ENCODE measurements at places on chromosomes 6 and 20. TPM values are rescaled to one million over a fixed set of nuclear protein-coding genes. Genes with fewer than 3 reads are reported as not detected.

DNA sequence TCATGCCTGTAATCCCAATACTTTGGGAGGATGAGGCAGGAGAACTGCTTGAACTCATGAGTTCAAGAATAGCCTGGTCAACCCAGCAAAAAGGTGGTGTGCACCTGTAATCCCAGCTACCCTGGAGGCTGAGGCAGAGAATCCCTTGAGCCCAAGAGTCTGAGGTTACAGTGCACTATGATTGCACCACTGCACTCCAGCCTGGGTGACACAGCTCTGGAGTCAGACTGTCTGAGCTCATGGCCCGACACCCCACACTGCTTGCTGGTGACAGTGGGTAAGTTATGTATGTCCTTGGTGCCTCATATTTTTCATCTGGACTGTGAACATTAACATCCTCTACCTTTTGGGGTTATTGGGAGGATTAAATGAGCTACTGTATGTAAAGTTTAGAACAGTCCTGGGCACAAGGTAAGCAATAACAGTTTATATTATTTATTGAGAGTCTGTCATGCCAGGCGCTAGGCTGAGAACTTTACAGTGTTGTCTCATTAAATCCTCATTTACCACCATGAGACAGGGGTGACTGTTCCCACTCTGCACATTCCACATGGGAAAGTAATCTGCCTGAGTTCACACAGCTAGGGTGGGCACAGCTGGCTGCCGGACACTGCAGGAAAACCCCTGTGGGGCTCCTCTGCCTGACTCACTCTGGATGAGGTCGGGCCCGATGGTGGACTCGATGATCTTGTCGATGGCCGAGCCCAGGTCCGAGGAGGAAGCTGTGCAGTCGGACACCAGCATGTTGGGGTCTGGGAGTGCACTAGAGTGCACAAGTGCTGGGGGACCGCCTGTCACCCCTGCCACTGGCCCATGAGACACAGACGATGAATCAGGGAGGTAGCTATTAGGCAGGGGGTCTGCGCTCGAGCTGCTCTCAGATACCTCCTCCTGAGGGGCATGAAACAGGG lies 2.9 kb downstream of the ZNF335 start:
- peak; percentile 73 for DNase-seq

DNA sequence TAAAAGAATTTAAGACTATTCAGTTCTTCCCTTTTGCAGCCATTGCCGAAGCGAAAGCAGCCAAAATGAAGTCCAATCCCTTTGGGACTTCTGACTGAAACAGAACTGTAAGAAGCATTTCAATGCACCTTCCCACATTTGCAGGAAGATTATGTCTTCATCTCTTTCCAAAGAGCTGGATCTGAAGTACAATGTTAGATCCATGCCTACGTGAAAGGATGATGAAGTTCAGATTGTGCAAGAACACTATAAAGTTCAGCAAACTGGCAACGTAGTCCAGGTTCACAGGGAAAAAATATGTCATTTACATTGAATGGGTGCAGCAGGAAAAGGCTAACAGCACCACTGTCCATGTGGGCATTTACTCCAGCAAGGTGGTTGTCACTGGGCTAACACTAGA lies 6.0 kb upstream of the FILIP1 start:
- DNase-seq, result no peak

GRCh38 chr6:166119116-166119911 lies 48.3 kb downstream of the TBXT start:
- peak; percentile 43 for DNase-seq

DNA sequence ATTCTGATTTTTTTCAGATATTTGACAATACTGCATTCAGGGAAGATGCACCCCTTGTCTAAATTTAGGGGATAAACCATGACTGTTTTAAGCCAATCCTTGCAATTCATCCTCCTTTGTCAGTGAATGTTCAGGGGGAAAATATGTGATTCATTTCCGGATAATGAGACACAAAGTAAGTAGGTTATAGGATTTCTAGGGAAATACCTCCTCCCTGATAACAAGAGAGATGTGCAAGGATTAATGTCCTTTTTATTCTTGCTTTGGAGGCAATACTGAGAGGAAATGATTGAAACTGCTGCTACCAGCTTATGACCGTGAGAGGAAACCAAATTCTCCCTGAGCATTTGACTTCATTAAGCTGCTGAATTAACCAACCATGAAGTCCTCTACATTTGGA lies 161.3 kb upstream of the EYA4 start:
- DNase-seq, result no peak

- no peak for DNase-seq
These were observed 54.6 kb downstream of the GMPR start for GRCh38 chr6:16292942-16293341.

DNA sequence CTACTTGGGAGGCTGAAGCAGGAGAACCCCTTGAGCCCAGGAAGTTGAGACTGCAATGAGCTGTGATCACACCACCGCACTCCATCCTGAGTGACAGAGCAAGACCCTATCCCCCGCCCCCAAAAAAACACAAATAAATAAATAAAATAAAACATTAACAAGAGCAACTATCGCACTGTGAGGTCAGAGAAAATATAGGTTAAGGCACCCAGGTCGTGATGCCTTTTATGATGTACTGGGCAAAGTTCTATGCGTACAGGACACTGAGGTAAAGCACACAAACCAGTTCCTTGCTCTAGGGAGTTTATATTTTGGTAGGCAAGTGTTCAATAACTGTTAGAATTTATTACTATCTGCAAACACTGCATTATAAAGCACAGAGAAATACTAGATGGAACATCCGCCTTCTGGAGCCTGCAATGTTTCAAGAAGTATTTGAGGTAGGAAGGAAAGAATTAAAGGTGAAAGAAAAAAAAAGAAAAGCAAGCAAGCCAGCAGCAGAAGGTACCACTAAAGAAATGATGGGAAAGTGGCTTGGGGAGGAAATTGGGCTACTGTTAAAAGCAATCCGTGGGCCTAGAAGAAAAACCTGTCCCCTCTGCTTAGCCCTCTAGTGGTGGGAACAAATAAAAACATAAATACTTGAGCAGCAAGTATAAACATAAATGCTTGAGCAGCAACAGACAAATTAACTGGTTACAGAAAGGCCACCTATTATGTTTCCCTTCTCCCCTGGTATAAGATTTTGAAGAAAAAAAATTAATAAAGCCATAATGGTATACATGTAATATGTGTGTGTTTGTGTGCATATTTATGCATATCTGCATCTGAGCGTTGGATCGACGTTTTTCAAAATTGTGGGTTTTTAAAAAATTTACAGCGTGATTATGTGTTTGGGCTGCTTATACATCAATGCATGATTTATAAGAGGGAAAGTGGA lies 128.0 kb downstream of the PHACTR1 start:
- DNase-seq, result peak; percentile 41

DNA sequence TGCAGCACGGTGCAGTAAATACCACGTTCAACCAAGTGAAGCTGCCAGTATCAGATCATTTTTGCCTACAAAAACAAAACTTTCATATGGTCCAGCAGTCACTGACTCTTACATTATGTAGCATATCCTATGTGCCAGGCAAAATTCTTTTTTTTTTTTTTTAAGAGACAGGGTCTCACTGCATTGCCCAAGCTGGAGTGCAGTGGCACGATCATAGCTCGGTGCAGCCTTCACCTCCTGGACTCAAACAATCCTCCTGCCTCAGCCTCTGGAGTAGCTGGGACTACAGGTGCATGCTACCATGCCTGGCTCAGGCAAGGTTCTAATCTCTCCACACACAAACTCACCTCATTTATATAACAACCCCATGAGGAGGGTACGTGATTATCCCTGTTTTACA lies 208.6 kb upstream of the JARID2 start:
- DNase-seq, result no peak

- no peak for DNase-seq
These were observed 579.6 kb upstream of the MAP3K7 start for GRCh38 chr6:91166271-91167046.

DNA sequence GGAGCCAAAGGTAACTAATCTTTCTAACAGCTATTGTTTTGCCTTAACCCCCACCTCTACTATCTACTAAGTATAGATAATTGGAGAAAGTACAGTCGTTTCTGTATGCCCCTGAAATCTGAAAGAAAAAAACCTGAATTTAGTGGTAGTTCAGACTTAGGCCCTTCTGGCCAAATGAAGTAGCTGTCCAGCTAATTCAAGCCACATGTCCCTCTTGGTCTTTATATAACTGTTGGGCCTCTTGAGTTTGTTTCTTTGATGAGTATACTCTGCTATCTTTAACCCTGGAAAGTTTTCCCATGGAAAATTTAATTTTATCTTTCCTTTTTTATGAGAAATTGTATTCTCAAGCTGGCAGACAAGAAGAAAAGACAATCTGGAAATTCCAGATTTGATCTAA lies 73.0 kb upstream of the FAM8A1 start:
- DNase-seq, result peak; percentile 11

- DNase-seq, result no peak
These were observed at the start of gene HMGCLL1 for GRCh38 chr6:55578537-55579363. Gene HMGCLL1 (minus strand): TSS chr6:55579192. CDS start chr6:55579055, 137 bp downstream.

DNA sequence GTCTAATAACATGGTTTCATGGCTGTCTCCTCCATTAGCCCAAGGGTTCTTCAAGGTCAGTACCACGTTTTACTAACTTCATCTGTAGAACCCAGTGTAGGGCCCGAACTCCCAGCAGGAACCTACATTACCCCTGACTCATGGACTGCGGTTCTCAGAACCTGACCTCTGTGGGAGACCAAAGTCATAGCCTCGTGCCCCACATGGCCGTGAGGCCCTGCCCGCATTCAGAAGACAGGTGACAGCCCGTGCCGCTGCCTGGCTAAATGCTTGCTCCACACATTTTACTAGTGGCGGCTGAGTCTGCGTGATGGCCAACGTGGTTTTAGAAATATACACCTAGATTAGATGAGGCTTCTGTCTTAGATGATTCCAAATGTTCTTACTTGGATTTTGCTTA lies 94.9 kb downstream of the CDH4 start:
- no peak for DNase-seq

- peak; percentile 84 for DNase-seq
These were observed 28.2 kb downstream of the CBFA2T2 start for GRCh38 chr20:33518071-33518470.

- peak; percentile 94 for DNase-seq
These were observed 5.5 kb downstream of the HTR1B start for GRCh38 chr6:77457720-77458349.

- no peak for DNase-seq
These were observed 19.6 kb upstream of the FAM83C start for GRCh38 chr20:35311822-35312221.

- no peak for DNase-seq
These were observed 801.2 kb upstream of the FLRT3 start for GRCh38 chr20:15138548-15139126.

DNA sequence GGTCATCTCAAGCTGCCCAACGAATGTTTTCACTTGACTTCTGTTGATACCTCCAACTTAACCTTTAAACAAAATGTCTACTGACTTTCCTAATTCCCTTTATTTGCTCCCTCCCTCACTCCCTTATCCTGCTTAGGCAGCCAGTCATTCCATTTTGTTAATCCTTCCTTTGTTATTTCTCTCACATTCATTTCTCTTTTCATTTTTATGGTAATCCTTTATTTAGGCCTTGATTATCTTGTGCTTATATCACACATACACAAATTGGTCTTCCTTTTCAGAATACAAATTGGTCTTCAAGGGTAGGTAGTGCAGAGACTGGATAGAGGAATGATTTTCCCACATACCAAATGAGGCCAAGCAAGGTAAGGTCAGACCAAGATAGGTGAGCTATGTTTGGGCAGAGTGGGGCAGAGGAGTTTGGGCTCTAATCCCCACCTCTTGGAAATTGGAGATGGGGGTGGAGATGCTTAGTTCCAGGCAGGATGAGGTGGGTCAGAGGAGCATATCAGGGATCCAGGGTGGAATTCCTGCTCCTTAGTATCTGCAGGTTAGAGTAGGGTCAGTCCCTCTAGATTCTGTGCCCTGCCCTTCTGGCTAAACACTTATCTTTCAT lies 2.0 kb upstream of the SPACA1 start:
- DNase-seq, result no peak

GRCh38 chr6:100228834-100229441 lies 234.9 kb upstream of the MCHR2 start:
- peak; percentile 85 for DNase-seq

DNA sequence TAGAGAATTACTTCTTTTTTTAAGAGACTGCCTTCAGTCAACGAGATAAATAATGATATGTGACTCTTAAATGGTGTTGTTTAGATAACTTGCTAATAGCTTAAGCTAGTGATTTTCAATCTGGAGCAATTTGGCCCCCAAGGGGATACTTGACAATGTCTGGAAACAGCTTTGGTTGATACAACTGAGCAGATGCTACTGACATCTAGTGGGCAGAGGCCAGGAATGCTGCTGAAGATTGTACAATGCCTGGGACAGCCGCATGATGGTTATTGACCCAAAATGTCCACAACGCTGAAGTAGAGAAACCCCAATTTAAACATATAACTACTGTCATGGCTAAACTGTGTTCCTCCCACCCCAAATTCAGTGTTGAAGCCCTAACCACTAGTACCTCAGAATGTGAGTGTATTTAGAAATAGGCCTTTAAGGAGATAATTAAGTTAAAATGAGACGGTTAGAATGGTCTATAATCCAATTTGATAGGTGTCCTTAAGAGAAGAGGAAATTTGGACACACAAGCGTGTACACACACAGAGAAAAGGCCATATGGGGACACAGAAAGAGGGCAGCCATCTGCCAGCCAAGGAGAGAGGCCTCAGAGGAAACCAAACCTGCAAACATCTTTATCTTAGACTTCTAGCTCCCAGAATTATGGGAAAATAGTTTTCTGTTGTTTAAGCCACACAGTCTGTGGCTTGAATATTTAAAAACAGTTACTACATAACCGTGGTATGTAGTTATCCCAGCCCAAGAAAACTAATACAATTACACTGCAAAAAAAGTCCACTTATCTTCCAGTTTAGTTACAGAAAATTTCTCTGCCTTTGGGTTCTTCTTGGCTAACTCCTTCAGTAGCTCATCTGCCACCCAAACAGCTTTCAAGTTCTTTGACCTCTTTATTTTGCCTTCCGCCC lies 22.2 kb downstream of the RWDD2A start:
- DNase-seq, result peak; percentile 73

DNA sequence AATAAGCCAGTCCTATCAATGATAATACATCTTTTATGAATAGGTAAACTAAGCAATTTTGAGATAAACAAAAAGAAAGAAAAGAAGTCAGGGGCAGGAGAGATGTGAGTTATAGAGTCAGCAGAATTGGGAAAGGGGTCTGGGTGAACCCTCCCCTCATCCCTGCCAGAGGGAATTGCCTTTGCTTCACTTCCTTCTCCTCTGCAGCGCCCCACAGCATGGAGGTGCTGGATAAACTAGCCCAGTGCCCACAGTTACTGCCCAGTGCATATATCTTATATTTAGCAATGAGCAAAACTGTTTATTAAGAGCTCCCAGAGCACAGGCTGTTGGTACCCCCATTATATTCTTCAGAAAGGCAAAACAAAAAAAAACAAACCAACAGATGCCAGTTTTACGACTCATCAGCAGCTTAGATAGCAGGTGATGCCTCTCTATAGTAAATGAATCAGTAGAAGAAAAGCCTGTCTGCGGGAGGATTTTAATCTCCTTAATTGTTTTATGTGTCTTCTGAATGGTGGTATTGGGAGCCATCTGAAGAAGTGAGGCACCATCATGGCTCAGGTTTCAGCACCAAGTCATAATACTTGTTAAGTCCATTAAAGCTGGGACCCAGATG lies 419.2 kb downstream of the EPM2A start:
- DNase-seq, result no peak

CGA gene
- not detected for total RNA-seq

ZNFX1 gene
- total RNA-seq, result 42.3 TPM

PSMB8 gene
- 189 TPM for total RNA-seq

EFCAB8 gene
- total RNA-seq, result 0.10 TPM

KCNG1 gene
- 17.9 TPM for total RNA-seq

NKAIN4 gene
- not detected for total RNA-seq

RIPPLY2 gene
- total RNA-seq, result not detected

HINT3 gene
- 17.7 TPM for total RNA-seq

Data from RPMI7951 (cell line).